Right renal cortex interstitium (tissue), 3 donors: ENCODE measurements at places on chromosomes 5 and 9. TPM values are rescaled to one million over a fixed set of nuclear protein-coding genes. Genes with fewer than 3 reads are reported as not detected.

Gene NOXA1
- 4.8 TPM for polyA plus RNA-seq

Gene TEX53
- not detected for polyA plus RNA-seq

- no peak for DNase-seq
Measured at GRCh38 chr5:31487506-31487905, 44.4 kb downstream of the DROSHA start.

DNA sequence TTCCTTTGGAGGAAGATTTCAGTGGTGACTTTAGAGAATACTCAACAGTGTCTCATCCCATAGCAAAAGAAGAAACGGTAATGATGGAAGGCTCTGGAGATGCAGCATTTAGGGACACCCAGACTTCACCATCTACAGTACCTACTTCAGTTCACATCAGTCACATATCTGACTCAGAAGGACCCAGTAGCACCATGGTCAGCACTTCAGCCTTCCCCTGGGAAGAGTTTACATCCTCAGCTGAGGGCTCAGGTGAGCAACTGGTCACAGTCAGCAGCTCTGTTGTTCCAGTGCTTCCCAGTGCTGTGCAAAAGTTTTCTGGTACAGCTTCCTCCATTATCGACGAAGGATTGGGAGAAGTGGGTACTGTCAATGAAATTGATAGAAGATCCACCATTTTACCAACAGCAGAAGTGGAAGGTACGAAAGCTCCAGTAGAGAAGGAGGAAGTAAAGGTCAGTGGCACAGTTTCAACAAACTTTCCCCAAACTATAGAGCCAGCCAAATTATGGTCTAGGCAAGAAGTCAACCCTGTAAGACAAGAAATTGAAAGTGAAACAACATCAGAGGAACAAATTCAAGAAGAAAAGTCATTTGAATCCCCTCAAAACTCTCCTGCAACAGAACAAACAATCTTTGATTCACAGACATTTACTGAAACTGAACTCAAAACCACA, 67.4 kb downstream of the VCAN start:
- no peak for DNase-seq

DNA sequence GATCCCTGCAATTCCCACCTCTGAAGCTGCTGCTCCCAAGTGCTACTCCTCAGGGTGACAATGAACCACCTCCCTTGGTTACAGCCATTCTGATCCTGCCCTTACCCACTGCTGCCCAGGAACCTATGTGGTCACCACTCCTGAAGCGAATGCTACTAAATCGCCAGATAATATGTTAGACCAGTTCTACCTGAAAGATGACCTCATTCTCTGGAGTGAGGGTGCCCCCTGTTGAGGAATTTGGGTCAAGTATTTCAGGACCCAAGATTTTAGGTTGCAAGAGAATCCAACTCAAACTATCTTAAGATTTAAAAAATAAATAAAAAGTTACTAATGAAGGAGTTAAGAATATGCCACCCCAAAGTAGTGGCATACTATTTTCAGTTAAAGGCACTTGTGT, 5.8 kb upstream of the SNAPC3 start:
- DNase-seq: no peak

- peak; percentile 85 for DNase-seq
Measured at GRCh38 chr9:129482521-129483414, 138.1 kb downstream of the C9orf50 start.
